Suppressor macrophage treated with lipopolysaccharide for 4 hours (primary cell): ENCODE measurements at places on chromosomes 2 and 18.
A peak's percentile ranks its signal among the peaks of the same experiment; 100 is the strongest.

DNA sequence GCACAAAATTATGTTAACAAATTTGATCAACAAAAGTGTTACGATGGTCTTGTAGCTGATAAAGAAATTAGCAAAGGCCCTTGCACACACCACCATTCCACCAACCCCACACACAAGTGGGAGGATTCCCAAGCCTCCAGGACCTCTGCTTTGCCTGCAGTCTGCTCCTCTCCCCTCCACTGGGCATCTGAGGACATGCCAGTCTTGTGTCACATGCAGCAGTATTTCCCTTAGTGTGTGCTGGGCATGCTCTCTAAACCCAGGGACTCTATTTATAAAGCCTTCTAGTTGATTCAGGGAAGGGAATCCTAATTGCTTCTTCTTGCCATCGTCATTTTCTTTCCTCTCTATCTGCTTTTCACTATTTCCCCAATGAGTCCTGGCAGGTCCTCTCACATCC lies 53.3 kb downstream of the KCTD18 start:
- no peak for DNase-seq

GRCh38 chr2:124810132-124810531 lies 785.0 kb downstream of the CNTNAP5 start:
- no peak for DNase-seq

DNA sequence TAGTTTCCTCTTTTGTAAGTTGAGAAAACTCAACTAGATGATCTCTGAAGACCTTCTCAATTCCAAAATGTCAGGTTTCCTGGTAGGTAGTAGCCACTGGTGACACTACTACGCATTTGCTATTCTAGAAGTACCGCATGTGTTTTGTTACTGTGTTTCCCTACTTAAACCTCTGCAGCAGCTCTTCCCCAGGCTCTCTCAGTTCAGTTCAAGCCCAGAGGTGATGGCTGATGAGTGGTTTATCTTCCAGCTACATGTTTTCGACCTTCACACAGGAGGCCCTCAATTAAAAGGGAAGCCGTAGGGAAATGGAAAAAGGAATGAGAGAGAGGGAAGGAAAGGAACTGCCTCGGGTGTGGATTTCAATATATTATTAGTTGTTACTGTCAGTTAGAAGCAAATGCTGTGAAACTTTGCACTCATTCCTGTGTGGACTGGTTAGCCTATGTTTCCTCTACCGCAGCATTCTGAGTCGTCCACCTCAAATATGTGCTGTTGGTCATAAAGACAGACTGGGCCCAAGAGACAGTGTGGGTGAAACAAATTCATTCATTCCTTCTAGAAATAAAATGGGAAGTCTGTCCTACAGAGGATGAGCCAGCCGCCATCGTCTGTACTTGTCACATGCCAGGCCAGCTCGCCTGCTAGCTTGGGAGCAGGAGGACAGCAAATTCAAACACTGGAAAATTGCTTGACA lies 455.2 kb upstream of the RAB12 start:
- no peak for DNase-seq

DNA sequence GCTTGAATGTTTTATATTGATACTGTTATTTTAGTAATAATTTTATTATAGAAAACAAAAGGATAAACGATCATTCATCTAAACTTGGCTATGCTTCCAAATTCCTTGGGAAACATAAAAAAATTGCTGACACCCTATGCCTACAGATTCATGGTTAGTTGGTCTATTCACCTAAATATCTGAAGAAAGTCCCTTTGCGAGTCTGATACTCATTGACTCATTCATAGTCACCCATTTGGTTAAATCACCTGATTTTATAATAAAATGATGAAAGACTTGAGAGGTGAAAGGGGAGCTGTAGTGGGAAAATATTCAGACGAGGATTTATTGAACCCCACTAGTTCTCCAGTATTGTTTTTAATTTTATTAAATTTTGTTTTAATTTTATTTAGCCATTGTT lies 112.0 kb downstream of the PTPN4 start:
- DNase-seq: no peak

- DNase-seq: peak; percentile 23
These were observed 511 bp downstream of the MOB4 start for GRCh38 chr2:197516393-197516761.

DNA sequence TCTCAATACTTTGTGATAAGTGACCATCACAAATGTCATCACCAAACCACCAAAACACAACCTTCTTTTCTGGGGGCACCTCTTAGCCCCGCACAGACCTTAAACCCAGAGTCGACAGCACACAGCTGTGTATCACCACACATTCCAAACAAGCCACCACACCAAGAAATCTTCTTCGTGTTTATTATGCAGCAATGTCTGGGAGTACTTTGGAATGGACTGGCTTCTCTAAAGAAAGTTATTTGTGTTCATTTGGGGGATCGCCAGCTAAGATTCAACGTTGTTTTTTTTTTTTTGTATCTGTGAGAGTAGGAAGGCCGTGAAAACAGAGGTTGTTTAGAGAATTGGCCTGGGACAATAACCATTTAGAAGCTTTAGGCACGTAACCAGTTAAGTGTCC lies 1.1 kb upstream of the MTA3 start:
- DNase-seq: no peak

GRCh38 chr18:22525883-22526282 lies 108.2 kb upstream of the CTAGE1 start:
- DNase-seq: no peak

DNA sequence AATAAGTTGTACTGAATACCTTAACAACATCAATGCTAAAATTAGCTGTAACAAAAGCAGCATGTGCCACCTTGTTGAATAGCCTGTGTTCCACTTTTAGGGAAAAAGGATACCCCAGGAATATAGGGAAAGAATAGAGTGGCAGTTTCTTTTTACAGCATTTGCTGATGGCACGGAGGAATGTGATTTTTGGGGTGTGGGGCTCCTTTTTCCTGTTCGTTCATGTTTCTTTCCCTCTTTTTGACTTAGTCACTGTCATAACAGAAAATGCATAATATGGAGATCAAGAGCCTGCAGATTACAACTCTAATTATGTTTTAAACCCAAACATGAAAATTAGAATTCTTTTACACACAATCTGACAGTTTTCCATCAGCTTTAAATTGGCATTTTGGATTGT lies 60.4 kb downstream of the MAP3K20 start:
- DNase-seq: no peak

DNA sequence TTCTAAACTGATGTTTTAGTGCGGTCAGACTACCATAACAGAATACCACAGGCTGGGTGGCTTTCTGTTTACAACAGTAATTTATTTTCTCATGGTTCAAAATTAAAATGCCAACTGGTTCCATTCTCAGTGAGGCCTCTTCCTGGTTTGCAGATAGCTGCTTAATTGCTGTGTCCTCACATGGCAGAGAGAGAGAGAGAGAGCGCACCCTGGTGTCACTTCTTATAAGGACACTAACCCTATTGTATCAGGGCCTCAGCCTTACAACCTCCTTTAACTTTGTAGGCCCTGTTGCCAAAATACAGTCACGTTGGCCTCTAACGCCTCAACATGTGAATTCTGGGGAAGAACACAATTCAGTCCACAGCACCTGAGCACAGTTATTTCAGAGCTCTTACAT lies 37.5 kb upstream of the ZNF385B start:
- no peak for DNase-seq

GRCh38 chr2:124450481-124450880 lies 425.4 kb downstream of the CNTNAP5 start:
- no peak for DNase-seq

DNA sequence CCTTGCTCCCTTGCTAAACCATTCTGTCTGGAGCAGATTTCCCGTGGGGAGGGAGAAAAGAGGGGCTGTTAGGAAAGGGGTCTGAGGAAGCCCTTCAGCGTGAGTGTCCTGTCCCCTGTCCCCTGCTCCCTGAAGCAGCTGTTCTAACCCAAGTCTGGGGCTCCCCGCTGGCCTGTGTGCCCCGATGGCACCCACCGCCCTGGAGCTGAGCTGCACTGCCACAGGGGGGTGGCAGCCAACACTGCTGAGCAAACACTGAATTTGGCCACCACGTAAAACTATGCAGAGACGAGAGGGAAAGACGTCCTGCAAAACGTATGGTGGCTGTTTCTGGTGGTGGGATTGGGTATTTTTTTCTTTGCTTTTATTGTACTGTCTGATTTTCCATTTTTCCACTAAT lies 17.9 kb downstream of the KCNG2 start:
- DNase-seq: no peak

DNA sequence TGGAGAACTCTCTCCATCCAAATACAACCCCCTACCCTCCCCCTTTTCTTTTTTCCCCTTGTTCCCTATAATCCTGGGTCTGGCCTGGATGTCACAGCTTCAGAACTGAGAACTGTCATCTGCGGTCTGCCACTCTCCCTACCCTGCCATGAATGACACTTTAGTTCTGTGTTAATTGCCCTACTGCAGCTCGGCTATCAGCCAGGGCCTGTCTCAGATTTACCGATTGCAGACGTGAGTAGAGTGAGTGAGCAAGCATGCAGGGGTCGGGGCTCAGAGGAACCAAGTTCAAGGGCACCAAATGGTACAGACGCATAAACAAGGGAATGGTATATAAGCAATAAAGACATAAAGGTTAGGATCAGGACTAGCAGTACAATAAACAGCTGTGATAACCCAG lies 967.8 kb downstream of the BCL11A start:
- DNase-seq: no peak

- DNase-seq: no peak
These were observed 313.0 kb downstream of the CDH2 start for GRCh38 chr18:27863780-27864430.

DNA sequence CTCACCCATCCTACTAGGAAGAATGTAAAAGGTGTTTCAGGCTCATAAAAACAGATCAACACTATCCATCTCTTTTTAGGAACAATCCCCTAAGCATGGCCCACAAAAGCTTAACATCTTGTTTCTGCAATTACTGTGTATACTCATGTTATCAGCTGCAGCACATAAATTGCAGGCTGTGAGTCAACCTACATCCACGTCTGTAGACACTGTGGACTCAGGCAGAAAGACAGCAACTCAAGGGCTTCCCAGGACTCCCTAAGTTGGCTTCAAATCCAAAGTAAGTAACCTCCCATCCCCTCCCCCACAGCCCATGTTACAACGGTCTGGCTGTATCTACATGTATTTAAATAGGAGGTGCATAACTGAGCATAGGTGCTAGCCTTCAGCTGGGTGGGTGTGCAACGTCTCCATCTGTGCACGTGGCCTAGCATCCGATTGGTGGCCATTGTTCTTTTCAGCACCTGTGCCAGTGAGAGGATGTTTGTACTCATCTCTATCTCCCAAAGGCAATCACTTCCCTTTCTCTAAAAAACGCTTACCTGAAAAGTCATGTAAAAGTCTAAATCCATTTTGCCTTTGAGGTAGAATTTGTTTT lies 30.1 kb downstream of the UXS1 start:
- DNase-seq: no peak

- no peak for DNase-seq
These were observed 243.0 kb downstream of the HDAC4 start for GRCh38 chr2:239157771-239158170.

DNA sequence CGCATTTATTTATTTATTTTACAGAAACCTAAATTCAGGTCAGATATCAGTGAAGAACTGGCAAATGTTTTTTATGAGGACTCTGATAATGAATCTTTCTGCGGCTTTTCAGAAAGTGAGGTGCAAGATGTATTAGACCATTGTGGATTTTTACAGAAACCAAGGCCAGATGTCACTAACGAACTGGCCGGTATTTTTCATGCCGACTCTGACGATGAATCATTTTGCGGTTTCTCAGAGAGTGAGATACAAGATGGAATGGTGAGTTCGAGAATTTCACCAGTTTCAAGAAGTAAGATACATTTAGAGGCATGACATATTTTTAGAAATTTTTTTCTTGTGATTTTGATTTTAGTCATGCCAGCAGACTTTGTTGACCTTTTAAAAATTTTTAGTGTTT lies 4.6 kb downstream of the CDCA7 start:
- no peak for DNase-seq

GRCh38 chr18:24923138-24923537 lies 428.8 kb downstream of the ZNF521 start:
- no peak for DNase-seq

- DNase-seq: no peak
These were observed 48.0 kb downstream of the NAB1 start for GRCh38 chr2:190696792-190697398.

GRCh38 chr2:223148516-223148915 lies 96.5 kb downstream of the KCNE4 start:
- no peak for DNase-seq
